ENCODE measurements at places on chromosomes 1 and 21.

- no peak for DNase-seq
Observed at GRCh38 chr1:3904006-3904842, 4.2 kb upstream of the C1orf174 start.

GRCh38 chr1:52553362-52554266 is 722 bp upstream of the TUT4 start:
- DNase-seq: peak; percentile 71

- no peak for DNase-seq
Observed at GRCh38 chr1:23081376-23081775, 62.1 kb downstream of the KDM1A start.

DNA sequence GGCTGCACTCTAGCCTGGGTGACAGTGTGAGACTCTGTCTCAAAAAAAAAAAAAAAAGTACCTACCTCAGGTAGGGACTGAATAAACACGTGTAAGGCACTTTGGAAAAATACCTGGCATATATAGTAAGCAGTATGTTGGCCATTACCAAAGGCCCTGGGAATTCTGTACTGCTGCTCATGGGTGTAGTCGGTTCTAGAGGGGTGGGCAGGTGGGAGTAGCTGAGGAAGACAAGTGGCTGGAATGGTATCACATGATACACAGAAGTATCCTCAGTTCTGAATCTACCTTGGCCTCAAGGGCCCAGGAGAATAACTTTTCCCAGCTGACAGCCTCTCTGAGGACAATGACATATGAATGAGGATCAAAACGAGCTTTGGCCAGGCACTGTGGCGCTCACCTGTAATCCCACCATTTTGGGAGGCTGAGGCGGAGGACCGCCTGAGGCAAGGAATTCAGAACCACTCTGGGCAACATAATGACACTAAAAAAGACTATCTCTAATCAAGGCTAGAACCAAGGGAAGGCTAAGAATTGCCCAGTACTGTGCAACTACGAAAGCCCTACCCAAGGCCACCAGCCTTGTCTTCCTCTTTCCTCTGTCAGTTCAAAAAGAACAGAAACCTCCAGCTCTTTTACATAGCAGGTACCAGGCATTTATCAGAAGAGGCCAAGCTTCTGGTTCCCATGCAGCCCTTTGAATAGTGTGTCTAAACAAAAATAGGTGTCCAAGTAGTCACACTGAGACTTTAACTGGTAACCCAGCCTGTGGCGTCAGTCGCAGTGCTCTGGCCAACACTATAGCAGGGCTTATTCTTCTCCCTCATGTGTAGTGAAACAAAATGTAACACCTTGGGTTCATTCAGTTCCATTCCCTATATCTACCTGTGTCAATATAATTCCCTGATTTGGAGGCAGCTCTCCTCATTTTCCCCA is 10.2 kb downstream of the MMACHC start:
- DNase-seq: no peak

DNA sequence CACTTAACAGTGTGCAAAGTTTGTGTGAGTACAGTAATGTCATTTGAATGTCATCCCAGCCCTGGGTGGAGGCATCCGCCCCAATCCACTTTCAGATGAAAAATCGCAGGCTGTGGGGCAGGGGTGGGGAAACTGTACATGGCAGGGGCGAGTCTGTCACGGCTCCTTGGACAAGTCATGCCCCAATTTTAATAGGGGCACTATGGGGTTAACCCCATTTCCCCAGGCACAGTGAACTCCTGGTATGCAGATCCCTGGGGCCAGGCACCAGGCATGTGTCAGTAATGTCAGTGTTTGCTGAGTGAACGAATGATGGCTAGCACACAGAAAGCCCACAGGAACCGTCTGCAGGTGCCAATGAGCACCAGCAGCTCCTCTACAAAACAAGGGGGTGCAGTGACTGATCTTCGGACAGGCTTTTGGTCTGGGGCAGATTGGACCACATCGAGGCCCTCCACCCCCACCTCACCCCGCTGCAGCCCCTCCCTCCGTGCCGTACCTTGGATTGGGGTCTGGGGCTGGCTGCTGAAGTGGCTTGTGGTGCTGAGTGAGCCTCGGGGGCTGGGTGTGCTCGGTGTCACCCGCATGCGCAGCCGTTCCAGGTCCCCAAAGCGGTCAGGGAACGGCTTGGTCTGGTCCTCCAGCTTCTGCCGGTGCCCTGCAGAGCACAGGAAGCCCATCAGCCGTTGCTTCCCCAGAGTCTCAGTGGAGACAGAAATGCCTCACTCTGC is 23.2 kb downstream of the RUNX3 start:
- DNase-seq: no peak

DNA sequence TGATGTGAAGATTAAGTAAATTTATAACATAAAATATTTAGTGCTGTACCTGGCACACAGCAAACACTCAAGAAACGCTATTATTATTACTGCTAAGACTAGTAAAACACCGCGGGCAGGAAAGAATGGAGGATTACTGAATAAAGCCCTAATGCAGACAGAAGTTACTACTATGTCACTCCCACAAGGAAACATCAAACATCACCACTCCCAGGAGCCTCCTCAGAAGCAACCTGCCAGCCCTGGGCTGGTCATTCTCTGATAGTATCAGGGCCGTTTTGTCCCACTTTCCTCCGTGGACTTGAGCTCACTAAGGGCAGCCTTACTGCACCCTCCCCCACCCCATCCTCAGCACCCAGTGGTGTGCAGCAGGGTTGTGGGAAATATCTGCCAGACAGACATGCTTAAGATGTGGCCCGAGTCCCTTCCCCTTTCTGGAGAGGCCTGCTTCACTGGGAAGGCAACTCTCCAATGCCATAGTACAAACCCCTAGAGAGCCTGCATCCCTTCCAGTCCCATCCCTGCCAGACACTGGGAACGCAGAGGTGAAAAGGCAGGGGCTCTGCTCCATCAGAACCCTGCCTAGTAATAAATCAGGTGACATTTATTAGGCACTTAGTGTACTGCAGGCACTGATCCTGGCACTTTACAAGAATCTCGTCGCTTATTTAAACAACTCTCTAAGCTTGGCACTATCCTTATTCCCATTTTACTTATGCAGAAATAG is 41.7 kb upstream of the ECE1 start:
- DNase-seq: no peak

DNA sequence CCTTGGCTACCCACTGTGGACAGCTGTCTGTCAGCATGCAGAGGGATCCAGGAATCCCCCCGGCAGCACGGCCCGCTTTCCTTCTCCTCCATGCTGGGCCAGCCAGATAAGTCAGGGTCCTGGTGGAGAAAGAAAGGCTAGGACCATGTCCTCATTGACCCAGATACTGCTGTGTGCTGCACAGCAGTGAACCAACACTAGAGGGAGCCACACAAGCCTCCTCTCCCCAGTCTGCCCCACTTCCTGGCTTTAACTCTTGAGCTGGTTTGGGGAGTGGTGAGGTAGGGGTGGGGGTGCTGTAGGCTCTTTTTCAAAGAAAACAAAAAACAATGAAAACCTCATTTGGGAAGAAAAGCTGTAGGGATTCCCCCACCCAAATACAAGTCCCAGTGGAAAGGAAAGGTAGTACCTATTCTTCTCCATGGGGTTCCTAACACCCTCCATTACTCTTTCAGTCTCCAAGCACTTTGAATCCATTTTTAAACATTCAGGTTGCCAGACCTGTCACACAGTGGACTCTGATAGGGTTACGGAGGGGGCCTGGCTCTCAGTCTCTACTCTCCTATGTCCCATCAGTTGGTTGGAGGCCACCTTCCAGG is 84.9 kb upstream of the CD1D start:
- no peak for DNase-seq

DNA sequence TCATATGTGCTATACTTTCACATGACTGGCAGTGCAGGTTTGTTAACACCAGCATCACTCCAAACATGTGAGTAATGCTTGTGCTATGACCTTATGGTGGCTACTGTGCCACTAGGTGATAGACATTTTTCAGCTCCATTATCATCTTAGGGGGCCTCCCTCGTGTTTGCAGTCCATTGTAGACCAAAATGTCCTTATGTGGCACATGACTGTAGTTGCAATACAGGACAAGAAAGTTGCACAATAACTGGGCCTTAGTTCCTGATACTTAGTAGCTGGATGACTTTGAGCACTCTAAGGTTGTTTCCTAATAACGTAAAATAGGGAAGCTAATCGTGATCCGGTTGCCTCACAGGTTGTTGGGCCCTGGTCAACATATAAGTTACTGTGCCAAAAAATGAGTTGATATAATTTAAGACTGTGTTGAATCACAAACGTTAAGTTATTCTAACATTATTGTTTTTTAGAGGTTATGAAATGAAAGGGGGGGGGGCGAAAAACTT is 511 bp upstream of the SNX27 start:
- DNase-seq: no peak

GRCh38 chr1:94528299-94528698 is 13.3 kb downstream of the F3 start:
- DNase-seq: no peak

GRCh38 chr1:10429868-10430215 is 391 bp upstream of the CENPS start:
- no peak for DNase-seq
